ENCODE measurements at places on chromosomes 3 and 15.

DNA sequence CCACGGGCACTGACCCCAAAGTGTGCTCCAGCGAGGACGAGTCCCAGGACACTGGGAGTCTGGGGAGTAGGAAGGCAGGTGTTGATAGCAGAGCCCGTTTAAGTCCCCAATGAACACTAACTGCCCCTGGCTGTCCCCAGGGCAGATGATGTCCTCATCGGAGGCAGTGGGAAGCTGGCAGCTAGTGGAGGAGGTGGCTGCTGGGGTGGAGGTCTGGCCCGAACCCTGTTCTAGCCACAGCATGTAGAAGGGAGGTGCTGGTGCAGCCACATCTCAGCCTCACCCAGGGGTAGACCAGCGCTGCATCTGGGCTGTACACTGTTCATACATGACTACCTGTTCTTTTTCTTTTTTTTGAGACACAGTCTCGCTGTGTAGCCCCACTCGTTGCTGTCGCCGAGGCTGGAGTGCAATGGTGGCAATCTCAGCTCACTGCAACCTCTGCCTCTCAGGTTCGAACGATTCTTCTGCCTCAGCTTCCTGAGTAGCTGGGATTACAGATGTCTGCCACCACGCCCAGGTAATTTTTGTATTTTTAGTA is 51.8 kb downstream of the KLF13 start:
- no peak for DNase-seq

DNA sequence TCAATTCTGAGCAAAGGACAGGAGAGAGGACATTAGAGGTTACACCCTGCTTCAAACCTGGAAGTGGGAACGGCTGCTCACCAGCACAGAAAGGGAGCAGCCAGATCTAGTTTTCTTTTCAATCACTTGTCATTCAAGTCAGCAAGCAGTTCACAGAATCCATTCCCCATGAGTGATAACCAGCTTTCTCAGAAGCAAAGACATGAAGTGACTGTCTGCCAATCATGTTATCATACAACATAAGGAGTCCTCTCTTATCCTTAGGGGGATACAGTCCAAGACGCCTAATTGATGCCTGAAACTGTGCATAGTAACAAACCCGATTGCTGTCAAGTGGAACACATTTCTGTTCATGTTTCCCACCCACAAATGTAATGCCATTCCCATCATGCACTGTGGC is 54.7 kb downstream of the FAM98B start:
- no peak for DNase-seq

GRCh38 chr3:151726016-151726415 is 7.7 kb upstream of the AADACL2 start:
- no peak for DNase-seq

DNA sequence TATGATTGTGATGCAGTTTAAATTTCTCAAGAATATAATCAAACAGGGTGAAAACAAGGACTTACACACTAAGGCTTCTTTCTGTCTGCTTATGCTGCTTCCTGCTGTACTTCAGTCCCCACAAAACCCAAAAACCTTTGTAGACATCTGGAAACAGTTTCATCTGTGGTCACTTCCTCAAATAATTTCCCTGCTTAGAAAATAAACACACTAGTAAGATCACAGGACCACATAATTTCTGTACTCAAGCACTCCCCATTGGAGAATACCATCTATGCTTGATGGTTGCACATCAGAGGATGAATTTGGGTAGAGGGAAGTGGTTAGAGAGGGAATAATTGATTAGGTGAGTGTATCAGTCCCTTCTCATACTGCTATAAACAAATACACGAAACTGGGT is 266.2 kb downstream of the LSAMP start:
- no peak for DNase-seq

DNA sequence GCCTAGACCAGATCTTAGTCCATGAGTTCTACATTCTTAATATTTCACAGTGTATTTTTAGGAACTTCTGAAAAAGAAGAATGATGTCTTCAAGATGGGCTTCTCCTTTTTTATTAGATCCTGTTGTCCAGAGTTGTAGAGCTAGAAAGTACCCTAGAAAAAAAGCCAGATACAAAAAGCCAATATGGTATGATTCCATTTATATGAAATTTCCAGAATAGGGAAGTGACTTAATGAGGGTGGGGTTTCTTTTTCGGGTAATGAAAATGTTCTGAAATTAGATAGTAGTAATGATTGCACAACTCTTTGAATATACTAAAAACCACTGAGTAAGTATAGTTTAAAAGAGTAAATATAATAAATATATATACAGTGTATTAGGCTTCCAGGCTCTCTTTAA is 116.9 kb downstream of the NFKBIZ start:
- no peak for DNase-seq

- no peak for DNase-seq
Measured at GRCh38 chr3:59873576-59874230, 823.9 kb upstream of the CFAP20DC start.

GRCh38 chr15:87348746-87349145 is 907.8 kb downstream of the NTRK3 start:
- no peak for DNase-seq
